T1000 (cell line): ENCODE measurements at places on chromosomes 11 and 22.

GRCh38 chr11:94142308-94143281 is 14.0 kb downstream of the PANX1 start:
- DNase-seq, result no peak

- peak; percentile 27 for DNase-seq
Measured at GRCh38 chr22:42444077-42444904, 12.1 kb upstream of the NFAM1 start.

- no peak for DNase-seq
Measured at GRCh38 chr22:22871536-22872278, 15.9 kb upstream of the IGLL5 start.

DNA sequence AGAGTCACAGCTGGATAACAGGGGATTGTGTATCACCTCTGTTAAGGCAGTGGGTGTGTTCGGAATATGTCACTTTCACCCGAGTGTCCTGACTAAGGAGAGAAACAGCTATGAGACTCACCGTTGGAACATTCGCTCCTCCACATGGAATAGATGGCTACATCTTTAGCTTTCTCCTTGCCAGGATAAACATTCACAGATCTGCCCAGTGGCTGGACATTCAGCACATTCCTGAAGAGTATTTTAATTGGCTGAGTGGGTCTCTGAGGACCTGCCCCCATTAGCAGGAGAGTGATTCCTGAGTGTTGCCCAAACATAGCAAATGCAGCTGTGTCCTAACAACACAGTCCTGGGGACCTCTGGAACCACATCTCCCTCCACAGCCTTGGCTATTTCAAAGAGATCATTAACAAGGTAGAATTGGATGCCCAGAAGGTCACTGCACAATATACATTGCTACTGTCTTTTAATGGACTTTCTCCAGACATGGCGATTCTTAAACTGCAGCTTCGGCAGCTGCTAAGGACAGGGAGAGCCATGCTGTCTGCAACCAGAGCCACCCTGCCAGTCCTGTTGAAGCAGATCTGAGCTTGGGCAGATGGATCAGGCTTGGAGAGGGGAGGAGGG is 435.0 kb upstream of the CADM1 start:
- DNase-seq, result no peak

DNA sequence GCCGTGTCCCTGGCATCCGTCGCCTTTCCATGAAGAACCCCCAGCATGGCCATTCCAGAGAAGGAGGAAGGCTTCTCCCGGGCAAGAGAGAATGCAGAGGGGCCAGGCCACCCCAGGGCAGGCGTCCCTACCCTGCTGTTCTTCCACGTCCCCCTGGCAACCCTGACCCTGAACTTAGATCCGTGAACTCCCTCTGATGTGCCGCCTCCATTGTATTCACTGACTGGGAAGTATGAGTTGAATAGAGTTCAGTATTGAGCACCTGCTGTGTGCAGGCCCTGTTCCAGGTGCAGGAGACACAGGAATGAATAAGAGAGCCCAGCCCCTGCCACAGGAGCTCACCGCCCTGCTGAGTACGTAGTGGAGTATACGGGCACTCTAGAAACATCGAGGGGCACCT is 29.1 kb upstream of the RELT start:
- DNase-seq, result no peak

GRCh38 chr22:40176921-40177737 is 596 bp upstream of the TNRC6B start:
- no peak for DNase-seq

GRCh38 chr11:112511271-112511670 is 250.6 kb upstream of the PLET1 start:
- no peak for DNase-seq

- DNase-seq, result no peak
Measured at GRCh38 chr11:17421781-17422180, 33.3 kb upstream of the KCNJ11 start.

DNA sequence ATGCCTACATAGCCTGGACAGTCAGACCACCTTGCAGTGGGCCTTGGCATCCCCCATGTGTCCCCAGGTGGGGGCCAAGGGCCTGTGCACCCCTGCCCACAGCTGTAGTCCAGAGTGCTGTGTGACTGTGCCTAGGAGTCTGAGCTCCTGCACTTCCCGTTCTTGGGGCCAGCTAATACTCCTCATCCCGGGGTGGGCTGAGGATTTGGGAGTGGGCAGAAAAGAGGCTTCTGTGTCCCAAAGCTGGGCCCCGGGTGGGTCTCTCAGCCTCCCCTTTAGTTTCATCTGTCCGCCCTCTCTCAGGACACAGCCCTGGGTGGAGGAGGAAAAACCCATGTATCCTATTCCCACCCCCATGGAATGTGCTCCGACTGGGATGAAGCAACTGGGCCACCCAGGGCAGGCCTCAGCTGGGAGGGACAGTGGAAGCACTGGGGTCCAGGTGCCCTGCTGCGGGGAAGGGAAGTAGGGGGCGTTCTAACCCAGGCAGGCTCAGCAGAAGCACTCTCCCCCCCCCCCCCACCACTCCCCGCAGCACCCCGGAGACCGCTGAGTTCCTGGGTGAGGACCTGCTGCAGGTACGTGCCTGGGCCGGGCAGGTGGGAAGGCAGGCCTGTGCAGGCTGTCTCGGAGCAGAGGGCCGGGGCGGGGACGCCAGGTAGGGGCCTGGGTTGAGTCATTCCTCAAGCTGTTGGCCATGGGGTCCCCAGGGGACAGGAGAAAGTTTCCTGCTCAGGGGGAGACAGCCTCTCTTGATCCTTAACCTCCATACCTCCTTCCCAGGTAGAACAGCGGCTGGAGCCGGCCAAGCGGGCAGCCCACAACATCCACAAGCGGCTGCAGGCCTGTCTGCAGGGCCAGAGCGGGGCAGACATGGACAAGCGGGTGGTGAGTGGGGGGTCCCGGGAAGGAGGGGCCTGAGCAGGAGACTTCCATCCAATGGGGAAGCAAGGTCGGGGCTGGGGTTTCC is 1.4 kb downstream of the SH3BP1 start:
- DNase-seq, result no peak

DNA sequence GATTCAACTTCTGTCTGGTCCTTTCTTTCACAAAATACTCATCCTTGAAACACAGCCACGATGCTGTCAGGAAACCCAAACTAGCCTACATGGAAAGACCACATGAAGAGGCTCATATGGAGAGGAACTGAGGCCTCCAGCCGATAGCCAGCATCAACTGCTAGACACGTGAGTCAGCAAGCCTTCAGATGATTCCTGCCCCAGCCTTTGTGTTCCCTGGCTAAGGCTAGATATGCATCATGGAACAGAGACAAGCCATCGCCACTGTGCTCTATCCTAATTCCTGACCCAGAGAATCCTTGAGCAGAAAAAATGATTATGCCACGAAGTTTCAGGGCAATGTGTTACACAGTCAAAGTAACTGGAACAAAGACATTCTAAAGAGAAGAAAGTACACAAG is 75.5 kb downstream of the ENTHD1 start:
- DNase-seq, result no peak

GRCh38 chr22:38638216-38638615 is 18.0 kb downstream of the FAM227A start:
- DNase-seq, result no peak

GRCh38 chr11:1830322-1831223 is 4.2 kb upstream of the SYT8 start:
- DNase-seq, result no peak

- DNase-seq, result no peak
Measured at GRCh38 chr22:27705408-27706080, 96.0 kb downstream of the MN1 start.

DNA sequence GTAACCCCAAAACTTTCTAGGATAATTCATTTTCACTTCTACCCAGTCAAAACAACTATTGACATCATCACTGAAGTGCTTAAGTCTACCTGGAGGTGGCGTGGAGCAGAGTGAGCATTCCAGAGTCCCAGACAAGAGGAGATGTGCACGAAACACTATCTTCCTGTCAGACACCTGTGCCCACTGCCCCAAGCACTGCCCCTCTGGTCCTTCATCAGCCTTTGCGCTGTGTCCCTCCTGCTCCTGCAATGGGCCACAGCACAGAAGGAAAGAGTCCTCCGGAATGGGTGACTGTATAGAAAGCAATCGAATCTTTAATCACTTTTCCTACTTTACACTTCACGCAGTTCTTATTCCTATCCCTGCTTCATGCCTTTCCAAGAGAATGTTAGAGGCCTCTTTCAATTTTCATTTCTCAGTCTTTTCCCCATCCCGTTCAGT is 512 bp upstream of the GRIA4 start:
- DNase-seq, result no peak

GRCh38 chr11:131583938-131584337 is 213.5 kb downstream of the NTM start:
- DNase-seq, result no peak

GRCh38 chr22:23915290-23915689 is 21.1 kb downstream of the MIF start:
- DNase-seq, result no peak

DNA sequence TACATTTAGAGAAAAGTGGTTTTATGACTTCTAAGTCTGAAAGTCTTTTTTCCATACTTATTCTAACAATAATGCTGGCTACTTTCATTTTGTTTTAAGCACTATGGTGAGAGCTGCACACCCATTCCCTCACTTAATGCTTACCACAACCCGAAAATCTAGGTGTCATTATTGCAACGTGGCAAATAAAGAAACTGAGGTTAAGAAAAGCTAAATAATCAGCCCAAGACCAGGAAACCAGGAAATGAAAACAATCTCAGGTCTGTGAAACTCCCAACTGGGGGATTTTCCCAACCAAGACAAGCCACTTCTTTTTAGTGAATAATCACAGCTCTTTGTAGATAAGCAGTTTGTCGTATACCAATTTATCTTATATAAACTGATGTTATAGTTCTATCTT is 126.3 kb downstream of the SLC1A2 start:
- no peak for DNase-seq

DNA sequence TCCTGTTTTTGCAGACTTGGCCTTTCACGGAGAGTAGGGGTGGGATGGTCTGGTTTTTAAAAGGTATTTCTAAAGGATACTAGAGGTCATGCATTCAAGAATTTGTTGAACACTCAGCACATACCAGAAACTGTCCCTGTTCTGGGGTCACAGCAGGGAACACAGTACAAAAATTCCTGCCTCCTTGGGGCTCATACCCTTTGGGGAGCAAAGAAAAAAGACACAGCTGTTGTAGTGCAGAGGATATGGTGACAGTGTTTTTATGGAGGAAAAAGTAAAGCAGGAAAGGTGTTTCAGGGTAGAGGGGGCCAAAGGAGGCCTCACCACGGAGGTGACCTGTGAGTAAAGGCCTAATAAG is 8.4 kb downstream of the SLC3A2 start:
- no peak for DNase-seq

DNA sequence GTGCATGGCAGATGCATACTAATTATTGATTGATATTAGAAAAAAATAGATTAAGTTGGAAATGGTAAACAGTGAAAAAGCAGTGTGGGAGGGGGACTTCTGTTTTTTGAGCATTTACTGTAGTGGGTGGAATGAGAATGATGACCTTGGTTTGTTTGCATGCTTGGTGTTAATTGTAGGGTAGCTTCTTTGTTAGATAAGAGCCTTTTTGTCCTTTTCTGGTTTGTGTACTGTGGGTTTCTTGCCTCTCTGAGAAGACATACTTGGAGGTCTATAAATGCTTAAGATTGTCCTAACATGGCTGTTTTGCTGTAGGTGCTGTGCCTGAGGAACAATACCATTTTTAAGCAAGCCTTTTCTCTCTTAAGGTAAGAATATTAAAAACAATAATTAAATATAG is 17.0 kb downstream of the MRPL48 start:
- no peak for DNase-seq

DNA sequence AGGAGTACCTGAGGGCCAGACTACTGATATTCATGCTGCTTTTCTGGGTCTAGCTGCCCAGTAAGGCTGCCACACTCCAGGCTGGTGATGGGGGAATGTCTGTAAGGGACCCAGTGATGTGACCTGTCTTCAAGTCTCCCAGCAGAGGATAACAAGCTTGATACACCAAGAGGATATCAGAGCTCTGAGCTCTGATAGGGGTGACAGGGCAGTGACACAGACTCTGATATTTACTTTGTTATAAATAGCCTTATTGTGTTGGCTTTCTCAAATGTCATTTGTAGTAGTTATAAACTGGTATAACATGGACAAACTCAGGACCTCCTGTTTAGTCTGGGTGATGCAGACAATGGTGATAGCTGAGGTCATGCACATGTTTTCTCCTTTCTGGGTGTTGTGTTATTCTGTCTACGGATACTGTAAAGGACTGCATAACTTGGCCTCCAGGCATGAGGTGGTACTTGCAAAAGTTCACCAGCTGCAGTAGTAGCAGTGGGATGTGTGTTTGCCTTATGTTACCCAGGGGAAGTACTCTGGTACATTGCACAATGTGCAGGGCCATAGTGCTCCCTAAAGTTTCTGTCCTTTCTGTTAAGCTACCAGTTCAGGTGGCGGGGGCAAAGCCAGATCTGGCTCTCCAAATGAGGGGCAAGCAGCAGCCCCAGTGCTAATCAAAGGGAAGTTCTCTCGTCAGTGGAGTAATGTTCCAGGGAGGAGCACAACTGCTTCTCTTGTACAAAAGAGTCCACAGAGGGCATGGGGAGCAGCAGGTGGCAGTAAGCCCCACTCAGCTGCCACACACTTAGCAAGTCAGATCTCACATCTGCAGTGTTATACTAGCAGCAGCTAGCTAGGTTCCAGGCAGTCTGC is 812.2 kb downstream of the JRKL start:
- DNase-seq, result no peak

- no peak for DNase-seq
Measured at GRCh38 chr11:5303626-5304025, 1.9 kb upstream of the OR51B4 start.

DNA sequence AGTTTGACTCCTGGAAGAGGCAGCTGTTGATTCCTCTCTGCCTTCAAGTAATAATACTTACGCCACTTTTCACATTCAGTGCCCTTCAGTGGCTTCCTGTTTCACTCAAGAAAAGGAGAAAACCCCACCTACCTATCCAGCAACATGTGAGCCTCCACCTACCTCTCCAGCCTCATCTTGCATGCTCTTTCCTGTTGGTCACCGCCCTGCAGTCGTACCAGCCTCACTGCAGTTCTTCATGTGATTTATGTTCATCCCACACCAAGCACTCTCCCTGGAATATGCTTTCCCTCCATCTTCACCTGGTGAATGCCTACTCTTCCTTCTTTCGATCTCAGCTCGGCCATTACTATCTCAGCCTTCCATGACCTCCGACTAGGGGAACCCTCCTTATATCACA is 21.8 kb upstream of the YWHAH start:
- DNase-seq, result no peak

DNA sequence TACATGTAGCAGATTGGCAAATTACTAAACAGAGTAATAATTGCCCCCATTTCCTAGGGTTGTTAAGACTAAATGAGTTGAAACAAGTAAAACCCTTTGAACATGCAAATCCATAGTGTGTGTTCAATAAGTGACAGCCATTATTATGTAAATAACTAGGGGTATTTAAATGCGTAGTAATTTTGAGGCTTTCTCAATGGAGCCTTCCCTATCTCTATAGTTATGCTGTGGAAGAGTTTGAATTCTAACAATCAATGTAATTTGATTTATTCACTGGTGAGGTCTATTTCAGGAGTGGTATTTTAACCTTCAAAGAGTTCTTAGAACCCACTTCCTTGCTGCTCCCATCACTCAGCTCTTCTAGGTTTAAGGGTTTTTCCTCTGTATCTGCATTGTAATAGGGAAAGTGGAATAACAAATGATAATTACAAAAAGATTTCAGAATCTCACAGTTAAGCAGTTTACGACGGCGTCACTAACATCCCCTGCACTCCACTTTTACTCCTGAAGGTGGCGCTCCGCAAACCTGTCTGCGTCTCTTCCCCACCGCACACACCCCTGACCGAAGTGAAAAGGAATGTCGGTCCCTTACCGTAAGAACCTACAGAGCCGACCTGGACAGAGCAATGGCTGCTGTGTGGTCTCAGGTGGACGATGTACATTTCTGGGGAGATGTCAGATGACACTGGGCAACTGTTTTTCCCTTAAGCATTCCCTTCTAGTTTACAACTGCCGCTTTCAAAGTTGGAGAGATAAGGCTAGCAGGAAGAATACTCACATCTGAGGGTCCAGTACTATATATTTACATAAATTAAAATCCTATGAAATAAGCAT is 80.8 kb downstream of the ZC3H12C start:
- no peak for DNase-seq
